ENCODE measurements at places on chromosomes 4 and X. TPM values are rescaled to one million over a fixed set of nuclear protein-coding genes. Genes with fewer than 3 reads are reported as not detected.

FGA gene
- not detected for total RNA-seq

FOXR2 gene
- not detected for total RNA-seq

OSTC gene
- total RNA-seq = 73.3 TPM

VGLL1 gene
- not detected for total RNA-seq

SLC25A14 gene
- total RNA-seq = 9.0 TPM

CXXC4 gene
- not detected for total RNA-seq

DNA sequence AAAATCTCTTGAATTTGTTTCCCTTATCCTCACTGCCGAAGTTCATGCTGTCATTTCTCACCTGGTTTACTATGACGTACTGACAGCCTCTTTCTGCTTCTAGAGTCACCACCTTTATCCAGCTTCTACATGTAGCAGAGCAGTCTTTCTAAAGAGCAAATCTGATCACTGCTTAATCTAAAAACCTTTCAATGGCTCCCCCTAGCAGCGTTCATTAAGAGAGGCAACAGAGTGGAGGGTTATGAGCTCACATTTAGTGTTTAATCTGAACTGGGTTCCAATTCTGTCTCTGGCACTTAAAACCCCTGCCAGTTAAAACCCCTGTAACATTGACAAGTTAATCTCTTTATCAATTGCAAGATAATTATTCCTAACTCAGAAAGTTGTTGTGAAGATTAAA, 4.4 kb downstream of the RBPJ start:
- DNase-seq = peak; percentile 46
- peaks cover 39% of the 10 kb centered on the region for H3K4me1 ChIP-seq
- no peaks in the 10 kb centered on the region for H3K27me3 ChIP-seq
- H3K36me3 ChIP-seq = peaks cover 3% of the 10 kb centered on the region
- no peak overlapping the region for H3K27ac ChIP-seq

- no peak overlapping the region for H3K4me3 ChIP-seq
- H3K27me3 ChIP-seq = no peaks in the 10 kb centered on the region
- H3K27ac ChIP-seq = no peak overlapping the region
- H3K36me3 ChIP-seq = no peaks in the 10 kb centered on the region
- DNase-seq = no peak
- H3K4me1 ChIP-seq = no peaks in the 10 kb centered on the region
Measured at GRCh38 chrX:115040417-115040816, 23.0 kb upstream of the IL13RA2 start.

DNA sequence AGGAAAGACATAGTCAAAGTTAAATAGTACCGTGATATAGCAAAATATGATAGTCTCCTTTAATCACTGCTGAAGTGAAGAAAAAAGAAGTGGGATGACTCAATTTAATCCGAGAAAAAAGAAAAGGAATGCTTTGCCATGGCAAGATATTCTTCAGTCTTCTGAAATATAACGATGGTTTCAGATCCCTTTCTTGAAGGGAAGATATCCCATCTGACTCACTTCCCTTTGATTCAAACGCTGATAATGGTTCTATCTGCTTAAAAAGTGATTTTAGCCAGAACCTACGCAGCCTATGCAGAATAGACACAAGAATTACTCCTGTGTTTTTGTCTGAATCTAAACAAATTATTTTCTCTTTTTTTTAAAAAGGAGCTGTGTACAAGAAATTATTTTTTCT, 68.1 kb upstream of the FTHL17 start:
- H3K27me3 ChIP-seq = no peaks in the 10 kb centered on the region
- no peaks in the 10 kb centered on the region for H3K36me3 ChIP-seq
- no peak overlapping the region for H3K4me3 ChIP-seq
- no peak overlapping the region for H3K27ac ChIP-seq

DNA sequence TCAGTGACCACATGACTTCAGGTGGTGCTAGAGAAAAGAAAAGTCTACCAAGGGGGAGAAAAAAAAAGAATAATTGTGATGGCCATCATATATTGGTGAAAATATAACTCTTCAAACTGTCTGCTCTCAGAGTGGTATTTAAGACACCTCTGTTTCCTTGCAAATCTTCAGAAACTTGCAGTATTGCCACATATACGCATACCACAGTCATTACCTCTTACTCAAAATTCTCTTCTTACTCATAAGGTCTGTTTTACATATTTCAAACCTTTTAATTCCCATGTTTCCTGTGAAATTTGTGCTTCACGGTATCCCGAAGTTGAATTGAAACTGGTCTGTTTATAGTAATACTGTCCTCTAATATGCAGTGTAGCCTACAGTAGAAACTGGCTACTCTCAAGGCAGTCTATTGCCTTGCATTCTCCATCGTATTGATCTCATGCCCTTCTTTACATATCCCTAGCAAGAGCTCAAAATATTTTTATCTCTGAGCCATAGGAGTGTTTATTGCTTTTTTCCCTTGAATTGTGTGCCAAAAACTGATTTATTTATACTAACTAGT, 34.7 kb upstream of the LHFPL1 start:
- peaks cover 8% of the 10 kb centered on the region for H3K27me3 ChIP-seq
- no peak for DNase-seq
- no peak overlapping the region for H3K4me3 ChIP-seq
- no peaks in the 10 kb centered on the region for H3K36me3 ChIP-seq

GRCh38 chr4:177266506-177266905, 43.2 kb upstream of the NEIL3 start:
- no peaks in the 10 kb centered on the region for H3K36me3 ChIP-seq
- H3K4me3 ChIP-seq = no peak overlapping the region
- H3K27ac ChIP-seq = no peak overlapping the region
- no peaks in the 10 kb centered on the region for H3K4me1 ChIP-seq
- no peak for DNase-seq

GRCh38 chr4:100889898-100890297, 372.1 kb upstream of the EMCN start:
- no peaks in the 10 kb centered on the region for H3K36me3 ChIP-seq
- H3K4me1 ChIP-seq = peaks cover 2% of the 10 kb centered on the region
- no peak overlapping the region for H3K27ac ChIP-seq
- no peak for DNase-seq
- H3K27me3 ChIP-seq = no peaks in the 10 kb centered on the region

GRCh38 chr4:65546882-65547416, 123.3 kb downstream of the EPHA5 start:
- DNase-seq = no peak
- no peaks in the 10 kb centered on the region for H3K27me3 ChIP-seq
- no peaks in the 10 kb centered on the region for H3K4me1 ChIP-seq
- H3K36me3 ChIP-seq = no peaks in the 10 kb centered on the region
- H3K4me3 ChIP-seq = no peak overlapping the region
- H3K27ac ChIP-seq = no peak overlapping the region

DNA sequence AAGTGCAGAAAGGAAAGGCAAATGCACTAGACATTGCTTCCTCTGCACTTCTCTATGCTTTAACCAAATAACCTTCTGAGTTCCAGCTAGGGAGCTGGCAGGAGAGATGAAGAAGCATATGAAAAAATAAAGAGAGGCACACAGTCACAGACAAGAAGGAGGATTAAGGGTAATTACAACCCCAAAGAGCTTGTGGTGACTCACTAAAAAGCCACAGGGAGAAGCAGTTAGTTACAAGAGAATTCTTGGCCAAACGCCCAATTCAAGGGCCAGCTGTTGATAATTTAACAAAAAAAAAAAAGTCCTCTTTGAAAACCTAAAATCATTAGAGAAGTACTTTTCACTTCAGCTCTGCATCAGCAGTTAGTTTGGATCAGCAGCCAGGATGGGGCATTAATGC, 478.0 kb downstream of the KCNIP4 start:
- H3K36me3 ChIP-seq = no peaks in the 10 kb centered on the region
- no peaks in the 10 kb centered on the region for H3K4me1 ChIP-seq
- H3K4me3 ChIP-seq = no peak overlapping the region
- peaks cover 2% of the 10 kb centered on the region for H3K27me3 ChIP-seq
- no peak overlapping the region for H3K27ac ChIP-seq

DNA sequence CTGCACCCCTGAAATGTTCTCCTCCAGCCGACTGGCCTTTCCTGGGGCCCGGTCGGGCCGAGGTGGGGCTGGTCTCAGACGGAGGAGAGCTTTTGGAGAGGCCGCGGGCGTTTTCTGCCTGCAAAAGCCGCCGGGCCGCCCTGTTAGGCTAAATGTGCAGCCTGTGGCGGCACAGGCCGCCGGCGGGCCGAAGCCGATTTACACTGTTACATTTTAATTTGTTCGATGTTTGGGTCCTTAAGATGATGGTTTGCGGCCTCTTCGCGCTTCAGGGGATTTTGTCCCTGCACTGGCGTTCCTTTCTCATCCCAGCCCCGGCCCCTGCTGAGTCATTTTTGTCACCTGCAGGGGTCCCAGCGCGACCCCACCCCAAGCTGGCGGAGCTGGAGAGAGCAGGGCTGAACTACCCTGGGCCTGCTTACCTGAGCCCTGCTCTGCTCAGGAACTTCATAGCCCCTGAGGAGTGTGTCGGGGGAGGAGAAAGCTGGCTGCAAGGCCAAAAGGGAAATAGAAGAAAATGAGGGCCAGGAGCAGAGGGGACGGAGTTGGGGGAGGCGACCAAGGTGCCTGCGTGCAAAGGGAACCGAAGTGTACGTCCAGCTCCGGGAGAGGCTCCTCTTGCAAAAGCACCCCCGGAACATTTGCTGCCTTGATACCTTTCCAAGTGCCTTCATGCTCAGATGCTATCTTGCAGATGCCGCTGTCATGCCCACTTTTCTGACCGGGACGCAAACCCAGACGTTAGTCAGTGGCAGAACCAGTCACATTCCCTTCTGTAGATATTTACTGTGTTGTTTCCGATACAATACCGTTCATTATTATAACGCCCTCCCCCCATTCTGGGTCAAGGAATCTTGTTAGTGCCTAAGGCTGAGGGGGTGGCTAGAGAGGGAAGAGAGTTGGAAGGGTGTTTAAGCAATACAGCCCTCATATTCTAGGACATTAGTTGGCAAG, 977 bp upstream of the RBBP7 start:
- peak; percentile 10 for DNase-seq
- peak overlapping the region; percentile 66 for H3K27ac ChIP-seq
- H3K36me3 ChIP-seq = peaks cover 25% of the 10 kb centered on the region
- H3K27me3 ChIP-seq = no peaks in the 10 kb centered on the region
- H3K4me3 ChIP-seq = peak overlapping the region; percentile 76

DNA sequence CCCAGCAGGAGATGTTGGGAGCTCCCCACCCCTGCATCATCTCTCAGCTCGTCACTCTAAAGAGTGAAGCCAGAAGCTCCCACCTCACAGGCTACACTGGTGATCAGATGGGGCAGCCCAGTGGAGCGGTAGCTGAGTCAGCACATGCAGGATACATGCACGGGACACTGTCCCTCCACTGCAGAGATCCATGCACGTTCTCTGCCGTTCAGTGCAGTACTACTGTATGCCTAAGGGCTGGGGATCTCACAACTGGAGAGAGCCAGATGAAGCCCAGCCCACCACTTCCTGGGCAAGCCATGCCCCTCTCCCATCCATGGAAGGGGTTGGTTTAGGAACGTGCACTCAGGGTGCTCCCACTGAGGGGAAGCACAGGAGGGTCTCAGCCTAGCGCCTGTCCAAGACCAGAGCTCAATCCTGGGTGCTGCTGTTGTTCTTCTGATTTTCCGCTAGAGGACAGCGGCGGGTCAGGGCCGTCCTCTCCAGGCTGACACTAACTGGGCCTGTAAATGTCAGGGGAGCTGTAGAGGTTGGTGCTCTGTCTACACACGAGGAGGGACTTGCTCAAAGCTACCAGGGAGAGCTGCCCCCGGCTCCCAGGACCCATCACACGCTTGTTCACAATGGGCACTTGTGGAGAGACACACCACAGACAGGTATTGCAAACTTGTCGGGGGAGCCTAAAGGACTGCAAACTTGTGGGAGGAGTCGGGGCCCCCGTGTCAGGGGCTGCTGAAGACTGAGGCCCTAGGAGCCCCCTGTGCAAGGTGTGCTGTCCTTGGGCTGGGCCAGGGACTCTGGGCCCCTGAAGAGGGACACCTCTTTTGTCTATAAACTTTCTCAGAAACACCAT, 18.2 kb upstream of the ABLIM2 start:
- H3K4me3 ChIP-seq = no peak overlapping the region
- no peaks in the 10 kb centered on the region for H3K4me1 ChIP-seq
- H3K36me3 ChIP-seq = no peaks in the 10 kb centered on the region
- no peak overlapping the region for H3K27ac ChIP-seq

DNA sequence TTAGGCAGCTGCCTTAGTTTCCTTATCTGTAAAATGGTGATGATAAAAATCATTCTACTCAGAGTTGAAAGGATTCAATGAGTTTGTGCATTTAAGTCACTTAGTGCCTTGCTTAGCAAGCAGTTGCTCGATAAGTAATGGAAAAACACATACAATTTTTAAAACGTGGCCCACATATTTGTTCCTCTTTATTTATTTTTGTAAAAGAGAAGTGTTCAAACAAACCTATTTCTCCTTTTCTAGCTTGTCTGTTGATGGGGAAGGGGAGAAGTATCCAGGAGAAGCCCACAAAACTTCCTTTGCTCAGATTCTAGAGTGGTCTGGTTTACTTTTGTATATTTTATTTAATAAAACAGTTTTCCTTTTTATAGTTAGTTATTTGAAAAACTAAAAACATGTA, 3.3 kb upstream of the HPGDS start:
- H3K36me3 ChIP-seq = no peaks in the 10 kb centered on the region
- no peak for DNase-seq
- no peak overlapping the region for H3K4me3 ChIP-seq
- H3K27me3 ChIP-seq = peaks cover 13% of the 10 kb centered on the region

GRCh38 chr4:154559494-154560418, 3.1 kb upstream of the FGB start:
- no peak for DNase-seq
- no peaks in the 10 kb centered on the region for H3K4me1 ChIP-seq
- no peak overlapping the region for H3K27ac ChIP-seq
- peaks cover 4% of the 10 kb centered on the region for H3K27me3 ChIP-seq

- H3K4me1 ChIP-seq = peaks cover 58% of the 10 kb centered on the region
- H3K36me3 ChIP-seq = peaks cover 29% of the 10 kb centered on the region
Measured at GRCh38 chrX:53088136-53088974, 5.6 kb upstream of the KANTR start.

GRCh38 chrX:74371425-74372222, 49.7 kb upstream of the SLC16A2 start:
- H3K36me3 ChIP-seq = no peaks in the 10 kb centered on the region
- H3K27ac ChIP-seq = no peak overlapping the region
- H3K4me1 ChIP-seq = no peaks in the 10 kb centered on the region
- H3K27me3 ChIP-seq = no peaks in the 10 kb centered on the region

- DNase-seq = no peak
- H3K27ac ChIP-seq = no peak overlapping the region
- peaks cover 5% of the 10 kb centered on the region for H3K4me1 ChIP-seq
- no peak overlapping the region for H3K4me3 ChIP-seq
- no peaks in the 10 kb centered on the region for H3K27me3 ChIP-seq
Measured at GRCh38 chr4:95066050-95066449, 308.3 kb downstream of the BMPR1B start.

GRCh38 chr4:1452431-1453051, 46.3 kb upstream of the NKX1-1 start:
- H3K4me1 ChIP-seq = no peaks in the 10 kb centered on the region
- no peak overlapping the region for H3K27ac ChIP-seq
- no peaks in the 10 kb centered on the region for H3K36me3 ChIP-seq

GRCh38 chr4:120317713-120318112, 251.1 kb upstream of the MAD2L1 start:
- H3K27me3 ChIP-seq = peaks cover 6% of the 10 kb centered on the region
- H3K27ac ChIP-seq = no peak overlapping the region
- no peaks in the 10 kb centered on the region for H3K36me3 ChIP-seq
- no peaks in the 10 kb centered on the region for H3K4me1 ChIP-seq
- DNase-seq = no peak

Measured in activated naive CD4-positive, alpha-beta T cell treated with anti-CD3 and anti-CD28 coated beads for 36 hours (primary cell).